NCI-H1105 treated with DMSO at 0.1 percent for 48 hours (cell line): ENCODE measurements at places on chromosomes 4 and X.

DNA sequence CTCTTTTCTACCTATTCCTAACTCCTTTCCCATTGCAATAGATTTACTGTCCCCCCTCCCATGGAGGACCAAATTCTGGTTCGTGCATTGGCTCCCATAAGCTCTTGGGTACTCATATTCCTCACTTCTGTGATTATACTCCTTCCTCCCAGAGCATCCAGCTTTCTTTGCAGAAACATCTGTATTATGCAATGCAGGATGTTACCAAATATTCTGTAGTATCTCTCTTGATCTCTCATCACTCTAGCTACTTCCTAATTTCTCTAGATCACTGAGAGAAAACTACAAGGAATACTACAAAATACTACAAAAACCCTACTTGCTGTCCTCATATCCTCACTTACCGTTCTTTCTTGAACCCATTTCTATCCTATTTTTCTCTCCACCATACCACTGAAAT lies 395.9 kb upstream of the HS3ST1 start:
- no peak for DNase-seq

DNA sequence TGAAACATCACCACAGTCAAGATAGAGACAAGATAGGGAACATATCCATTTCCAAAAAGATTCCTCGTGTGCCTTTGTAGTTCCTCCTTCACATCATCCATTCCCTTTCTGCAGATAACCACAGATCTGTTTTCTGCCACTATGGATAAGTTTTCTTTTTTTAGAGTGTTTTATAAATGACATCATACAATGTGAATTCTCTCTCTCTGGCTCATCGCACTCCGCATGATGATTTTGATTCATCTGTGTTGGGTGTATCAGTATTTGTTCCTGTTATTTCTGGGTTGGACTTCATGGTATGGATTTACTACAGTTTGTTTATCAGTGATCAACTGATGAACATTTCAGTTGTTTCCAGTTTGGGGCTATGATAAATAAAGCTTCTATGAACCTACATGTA lies 23.2 kb upstream of the ANXA3 start:
- DNase-seq = no peak

GRCh38 chr4:75158451-75158850 lies 225.5 kb downstream of the PARM1 start:
- DNase-seq = no peak

DNA sequence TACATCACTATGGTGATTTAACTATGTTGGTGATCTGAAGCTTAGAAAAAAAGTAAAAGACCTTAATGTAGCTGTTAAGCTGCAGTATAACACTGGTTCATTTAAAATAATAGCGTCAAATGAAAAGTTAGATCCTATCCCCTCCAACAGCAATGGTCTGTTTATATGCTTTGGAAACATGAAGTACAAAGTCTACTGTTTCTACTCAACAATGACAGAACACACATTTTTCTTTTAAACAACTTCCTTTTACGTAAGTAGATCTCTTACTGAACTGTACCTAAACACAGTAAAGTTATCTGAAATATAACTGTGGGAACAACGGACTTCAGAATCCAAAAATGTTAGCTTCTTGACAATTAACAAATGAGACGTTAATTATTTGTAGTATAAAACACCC lies 35.3 kb downstream of the BOD1L1 start:
- no peak for DNase-seq

DNA sequence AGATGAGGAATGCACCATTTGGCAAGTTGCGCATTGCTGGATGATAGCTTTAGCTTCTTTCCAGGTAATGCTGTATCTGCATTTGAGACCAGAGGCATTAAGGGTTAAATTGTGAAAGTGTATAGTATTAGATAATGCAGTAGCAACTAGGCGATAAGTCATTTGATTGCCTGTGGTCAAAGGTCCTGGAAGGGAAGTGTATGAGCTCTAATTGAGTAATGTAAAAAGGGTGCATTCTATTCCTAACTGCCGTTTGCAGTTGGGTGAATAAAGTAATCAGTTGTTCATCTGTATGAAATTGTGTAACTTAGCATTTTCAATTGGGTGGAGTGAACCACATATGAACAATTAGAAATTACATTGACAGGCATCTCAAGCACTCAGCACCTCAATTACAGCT lies 54.5 kb upstream of the WDR1 start:
- DNase-seq = no peak

- no peak for DNase-seq
These were observed 890.7 kb upstream of the INTU start for GRCh38 chr4:126742048-126742447.

DNA sequence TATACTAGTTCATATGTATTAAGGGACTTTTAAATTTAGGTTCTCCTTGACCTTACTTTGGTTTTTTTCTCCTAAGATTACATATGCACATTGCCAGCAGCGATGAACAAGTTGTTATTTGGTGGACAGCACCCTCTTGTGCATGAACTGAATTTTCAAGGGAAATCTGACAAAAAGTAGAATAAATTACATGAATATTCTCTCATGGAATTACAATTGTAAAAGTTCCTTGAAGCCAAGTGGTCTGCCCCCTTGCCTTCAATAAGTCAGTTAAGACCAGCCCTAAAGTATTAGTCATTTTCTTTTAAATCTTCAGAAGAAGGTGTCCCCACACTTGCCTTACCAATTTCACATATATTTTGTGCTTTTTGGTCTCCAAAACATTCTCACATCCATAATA lies 30.7 kb upstream of the SMARCA5 start:
- DNase-seq = peak; percentile 18

DNA sequence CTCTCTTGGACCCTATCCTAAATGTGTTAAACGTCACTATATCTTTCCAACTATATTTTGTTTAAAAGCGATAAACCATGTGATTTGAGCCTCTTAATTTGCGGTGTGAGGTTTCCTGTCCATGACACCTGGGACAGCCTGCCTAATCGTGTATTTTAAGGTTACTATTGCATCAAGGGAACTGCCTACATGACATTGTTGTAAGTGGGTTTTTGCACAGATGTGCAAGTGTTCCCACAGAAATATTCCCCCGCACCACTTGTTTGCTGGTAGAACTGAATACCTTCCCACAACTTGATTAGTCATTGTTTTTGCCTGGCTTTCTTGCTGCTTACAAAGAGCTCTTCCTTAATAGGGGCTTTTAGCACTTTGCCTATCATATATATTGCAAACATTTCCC lies 5.1 kb upstream of the FAM184B start:
- no peak for DNase-seq

- no peak for DNase-seq
These were observed 28.8 kb upstream of the PPP2R2C start for GRCh38 chr4:6501171-6501570.

DNA sequence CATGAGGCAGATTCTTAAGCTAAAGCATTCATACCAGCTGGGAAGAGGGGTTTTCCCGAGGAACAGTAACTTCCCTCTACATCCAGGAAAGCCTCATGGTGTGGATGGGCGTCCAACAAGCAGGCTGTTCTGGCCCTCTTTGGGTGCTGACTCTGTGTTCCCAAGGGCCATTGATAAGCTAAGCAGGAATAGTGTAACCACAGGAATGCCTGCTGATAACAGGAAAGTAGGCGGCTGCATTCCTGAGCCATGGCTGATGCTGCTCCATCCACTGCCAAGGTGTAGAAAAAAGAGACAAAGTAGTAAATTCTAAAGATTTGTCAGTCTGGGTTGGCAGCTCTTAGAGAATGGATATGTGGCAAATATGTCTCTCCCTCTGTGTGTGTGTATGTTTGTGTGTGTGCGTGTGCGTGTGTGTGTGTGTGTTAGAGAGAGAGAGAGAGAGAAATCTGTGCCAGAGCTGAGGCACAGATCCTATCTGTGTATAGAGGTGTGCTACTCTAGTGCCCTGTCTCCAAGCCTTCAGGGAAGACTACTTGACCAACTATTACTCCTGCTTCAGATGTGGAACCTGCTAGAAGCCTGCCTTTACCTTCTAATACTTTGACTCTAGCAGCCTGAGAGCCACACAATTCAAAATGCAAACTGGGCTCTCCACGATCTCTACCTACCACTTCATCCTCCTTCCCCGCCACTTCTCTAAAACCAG lies 353.1 kb upstream of the NR3C2 start:
- DNase-seq = no peak

- no peak for DNase-seq
These were observed 215.5 kb downstream of the APBB2 start for GRCh38 chr4:40998675-40999358.

DNA sequence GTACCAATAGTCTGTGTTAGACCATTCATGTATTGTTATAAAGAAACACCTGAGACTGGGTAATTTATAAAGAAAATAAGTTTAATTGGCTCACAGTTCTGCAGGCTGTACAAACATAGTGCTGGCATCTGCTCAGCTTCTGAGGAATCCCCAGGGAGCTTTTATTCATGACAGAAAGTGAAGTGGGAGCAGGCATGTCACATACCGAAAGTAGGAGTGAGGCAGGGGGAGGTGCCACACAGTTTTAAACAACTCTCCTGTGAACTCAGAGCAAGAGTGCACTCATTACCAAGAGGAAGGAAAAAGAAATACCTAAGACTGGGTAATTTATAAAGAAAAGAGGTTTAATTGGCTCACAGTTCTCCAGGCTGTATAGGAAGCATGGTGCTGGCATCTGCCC lies 591.2 kb downstream of the PPP4R3C start:
- no peak for DNase-seq
